ENCODE measurements at places on chromosomes 6 and 20.

- peaks cover 18% of the 10 kb centered on the region for H3K27me3 ChIP-seq
- H3K27ac ChIP-seq = peak overlapping the region; percentile 58
- H3K4me1 ChIP-seq = peaks cover 63% of the 10 kb centered on the region
- H3K36me3 ChIP-seq = peaks cover 5% of the 10 kb centered on the region
Measured at GRCh38 chr20:17848249-17849048, 120.1 kb downstream of the SNX5 start.

DNA sequence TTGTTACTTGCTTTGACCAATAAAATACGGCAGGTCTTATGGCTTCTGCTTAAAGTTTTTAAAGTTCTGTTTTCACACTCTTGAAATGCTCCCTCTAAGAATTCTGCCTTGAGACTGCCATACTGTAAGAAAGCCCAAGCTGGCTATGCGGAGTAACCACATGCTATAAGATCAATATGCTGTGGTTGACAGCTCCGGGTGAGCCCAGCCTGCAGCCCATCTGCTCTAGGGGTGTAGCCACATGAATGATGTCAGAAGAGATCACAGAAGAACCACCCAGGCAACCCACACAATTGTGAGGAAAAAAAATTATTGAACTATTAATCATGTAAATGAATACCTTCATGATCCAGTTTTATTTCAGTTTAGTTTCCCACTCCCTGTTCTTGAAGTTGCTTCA, 26.1 kb upstream of the SH3BGRL2 start:
- no peaks in the 10 kb centered on the region for H3K4me1 ChIP-seq
- H3K4me3 ChIP-seq = no peak overlapping the region
- H3K27ac ChIP-seq = no peak overlapping the region

DNA sequence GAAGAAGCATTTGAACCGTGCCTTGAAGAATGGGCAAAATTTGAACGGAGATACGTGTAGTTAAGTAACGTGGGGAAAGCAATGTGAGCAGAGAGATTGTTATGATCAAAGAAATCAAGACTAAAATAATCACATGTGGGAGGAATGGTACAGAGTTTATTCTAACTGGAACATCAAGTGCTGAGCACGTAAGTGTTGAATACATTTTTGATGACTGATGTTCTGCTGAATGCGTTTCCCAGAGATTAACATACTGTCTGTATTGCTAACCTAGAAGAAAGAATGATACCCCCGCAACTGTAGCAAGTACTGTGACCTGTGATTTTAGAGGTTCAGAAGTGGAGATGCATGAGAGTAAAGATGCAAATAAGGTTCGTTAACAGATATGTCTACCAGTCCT, 146.9 kb upstream of the EPHA7 start:
- no peaks in the 10 kb centered on the region for H3K27me3 ChIP-seq
- no peaks in the 10 kb centered on the region for H3K36me3 ChIP-seq
- H3K4me1 ChIP-seq = no peaks in the 10 kb centered on the region
- H3K4me3 ChIP-seq = no peak overlapping the region
- DNase-seq = no peak
- no peak overlapping the region for H3K27ac ChIP-seq

DNA sequence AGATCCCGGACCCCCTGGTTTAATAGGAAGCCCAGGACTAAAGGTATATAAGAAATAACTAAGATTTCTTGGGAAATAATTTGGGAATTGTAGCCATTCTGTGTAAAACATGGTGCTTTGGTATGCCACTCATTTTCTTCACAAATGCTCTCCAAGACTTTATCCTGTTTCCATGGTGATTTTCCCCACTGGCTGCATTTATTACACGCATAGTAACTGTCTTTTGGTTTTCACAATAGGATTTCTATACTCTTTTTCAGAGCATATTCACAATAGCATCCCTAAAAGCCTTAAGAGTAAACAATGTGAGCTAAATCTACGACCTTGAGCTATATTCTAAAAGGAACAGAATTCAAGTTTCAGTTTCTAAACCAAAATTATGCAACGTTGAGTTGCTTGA, 160.8 kb downstream of the COL9A1 start:
- H3K27me3 ChIP-seq = peaks cover 3% of the 10 kb centered on the region
- DNase-seq = no peak
- no peak overlapping the region for H3K4me3 ChIP-seq
- no peak overlapping the region for H3K27ac ChIP-seq
- H3K4me1 ChIP-seq = no peaks in the 10 kb centered on the region

DNA sequence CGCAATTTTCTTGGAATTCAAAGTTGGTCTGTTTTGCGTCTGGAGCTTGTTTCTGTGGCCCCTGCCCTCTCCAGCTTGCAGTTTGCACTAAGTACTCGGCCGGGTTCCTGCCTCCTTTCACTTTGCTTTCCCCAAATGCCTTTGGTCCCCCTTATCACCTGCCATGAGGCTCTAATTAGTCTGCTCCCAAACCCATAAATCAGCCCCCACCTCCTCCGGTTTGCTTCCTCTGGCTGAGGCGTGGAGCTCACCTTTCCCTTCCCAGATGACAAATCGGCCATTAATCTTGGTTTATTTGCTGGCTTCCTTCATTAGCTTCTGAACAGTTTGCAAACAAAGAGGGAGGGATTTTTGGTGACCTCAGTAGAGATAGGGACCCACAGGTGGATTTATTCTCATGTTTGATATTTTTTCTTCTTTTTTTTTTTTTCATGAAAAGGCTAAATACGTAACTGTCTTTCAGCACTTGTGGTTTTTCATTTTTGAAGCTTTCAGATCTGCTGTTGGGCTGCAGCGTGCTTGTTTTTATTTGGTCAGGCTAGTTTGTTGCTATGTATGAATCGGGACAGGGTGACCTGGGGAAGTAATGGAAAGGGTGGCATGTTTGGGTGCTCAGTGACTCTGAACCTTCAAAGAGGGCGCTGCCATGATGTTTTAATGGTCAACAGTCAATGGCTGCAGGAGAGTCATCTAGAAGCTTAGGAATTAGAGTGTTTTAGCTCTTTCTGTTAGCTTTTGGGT, 121.7 kb upstream of the JAG1 start:
- H3K4me1 ChIP-seq = no peaks in the 10 kb centered on the region
- H3K4me3 ChIP-seq = no peak overlapping the region
- H3K27me3 ChIP-seq = no peaks in the 10 kb centered on the region
- H3K27ac ChIP-seq = no peak overlapping the region
- no peaks in the 10 kb centered on the region for H3K36me3 ChIP-seq

GRCh38 chr6:15297895-15298590, 52.2 kb downstream of the JARID2 start:
- H3K4me3 ChIP-seq = no peak overlapping the region
- H3K27me3 ChIP-seq = no peaks in the 10 kb centered on the region
- no peak for DNase-seq
- peak overlapping the region; percentile 80 for H3K27ac ChIP-seq
- peaks cover 83% of the 10 kb centered on the region for H3K4me1 ChIP-seq

GRCh38 chr6:56399672-56400263, 152.4 kb upstream of the COL21A1 start:
- no peak for DNase-seq
- no peaks in the 10 kb centered on the region for H3K27me3 ChIP-seq
- no peak overlapping the region for H3K27ac ChIP-seq
- no peak overlapping the region for H3K4me3 ChIP-seq
- H3K4me1 ChIP-seq = no peaks in the 10 kb centered on the region

- H3K36me3 ChIP-seq = no peaks in the 10 kb centered on the region
- peaks cover 9% of the 10 kb centered on the region for H3K4me1 ChIP-seq
- peak overlapping the region; percentile 54 for H3K27ac ChIP-seq
- DNase-seq = peak; percentile 25
- H3K4me3 ChIP-seq = no peak overlapping the region
Measured at GRCh38 chr6:35089935-35090505, 51.1 kb downstream of the TCP11 start.

- no peak overlapping the region for H3K27ac ChIP-seq
- DNase-seq = no peak
- no peaks in the 10 kb centered on the region for H3K4me1 ChIP-seq
Measured at GRCh38 chr20:52622081-52622480, 350.1 kb upstream of the TSHZ2 start.

DNA sequence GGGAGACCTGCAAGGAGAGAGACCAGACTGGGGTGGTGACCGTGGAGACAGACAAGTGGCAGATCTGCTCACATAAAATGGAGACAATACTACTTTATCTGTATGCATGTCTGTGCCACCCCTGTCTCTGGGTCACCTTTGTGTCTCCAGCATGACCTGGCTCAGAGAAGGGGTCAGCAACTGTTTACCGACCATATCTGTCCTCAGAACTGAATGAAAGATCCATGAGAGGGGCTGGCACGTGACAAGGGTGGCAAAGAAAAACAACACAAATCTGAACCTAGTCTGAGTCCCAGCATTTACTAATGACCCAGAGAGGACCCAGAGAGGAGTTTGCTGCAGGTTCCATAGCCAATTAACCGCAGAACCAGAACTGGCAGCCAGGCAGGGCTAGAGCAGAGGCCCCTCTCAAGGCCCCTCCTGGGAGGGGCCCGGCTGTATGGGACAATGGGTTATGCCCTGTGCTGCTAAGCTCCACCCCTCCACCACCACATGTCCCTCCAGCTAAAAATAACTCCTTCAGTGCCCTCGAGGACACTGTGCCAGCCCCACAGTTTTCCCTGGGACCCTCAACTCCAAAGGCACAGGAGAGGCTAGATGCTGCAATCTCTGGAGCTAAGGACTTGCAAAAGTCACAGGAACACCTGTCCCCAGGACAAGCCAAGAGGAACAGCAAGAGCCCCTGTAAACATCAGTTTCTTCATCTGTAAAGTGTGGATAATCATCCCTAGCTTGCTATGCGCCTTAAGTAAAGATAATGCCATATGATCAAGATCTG, 2.2 kb downstream of the AHCY start:
- H3K36me3 ChIP-seq = peaks cover 4% of the 10 kb centered on the region
- no peak for DNase-seq
- H3K4me1 ChIP-seq = peaks cover 24% of the 10 kb centered on the region

DNA sequence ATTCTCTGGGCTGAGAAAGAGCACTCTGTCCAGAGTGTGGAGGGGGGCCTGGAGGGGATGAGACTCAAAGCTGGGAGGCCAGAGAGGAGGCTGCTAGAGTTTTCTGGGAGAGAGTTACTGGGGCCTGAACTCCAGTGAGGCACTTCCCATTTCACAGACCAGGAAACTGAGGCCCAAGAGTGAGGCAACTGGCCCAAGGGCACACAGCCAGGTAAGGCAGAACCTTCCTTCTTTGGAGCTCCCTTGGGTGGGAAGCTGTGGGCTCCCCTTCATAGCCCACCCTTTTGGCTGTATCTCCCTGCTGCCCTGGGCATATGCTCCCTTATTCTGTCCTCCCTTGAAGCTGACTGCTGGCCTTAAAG, 34.4 kb downstream of the ANGPT4 start:
- DNase-seq = no peak
- peaks cover 12% of the 10 kb centered on the region for H3K27me3 ChIP-seq
- peaks cover 27% of the 10 kb centered on the region for H3K4me1 ChIP-seq
- H3K36me3 ChIP-seq = no peaks in the 10 kb centered on the region
- peak overlapping the region; percentile 78 for H3K27ac ChIP-seq
- H3K4me3 ChIP-seq = peak overlapping the region; percentile 52

DNA sequence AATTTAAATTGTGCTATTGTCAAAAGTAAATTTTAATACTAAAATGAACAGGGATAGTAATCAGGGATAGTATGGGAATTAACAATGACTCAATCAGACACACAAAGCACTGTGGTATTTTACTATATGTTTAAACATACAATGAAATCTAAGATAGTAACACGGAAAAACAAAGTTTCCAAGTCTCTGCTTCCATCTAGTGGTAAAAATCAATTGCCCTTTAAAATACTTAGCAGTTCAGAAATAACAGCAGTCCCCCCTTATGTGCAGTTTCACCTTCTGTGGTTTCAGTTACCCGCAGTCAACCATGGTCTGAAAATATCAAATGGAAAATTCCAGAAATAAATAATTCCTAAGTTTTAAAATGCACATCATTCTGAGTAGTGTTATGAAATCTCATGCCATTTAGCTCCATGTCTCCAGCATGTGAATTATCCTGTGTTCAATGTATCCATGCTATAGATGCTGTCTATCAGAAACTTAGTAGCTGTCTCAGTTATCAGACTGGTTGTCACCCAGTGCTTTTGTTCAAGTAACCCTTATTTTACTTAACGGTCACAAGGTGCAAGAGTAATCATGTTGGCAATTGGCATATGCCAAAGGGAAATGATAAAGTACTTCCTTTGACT, 58.5 kb downstream of the AHI1 start:
- peaks cover 11% of the 10 kb centered on the region for H3K36me3 ChIP-seq
- peaks cover 21% of the 10 kb centered on the region for H3K4me1 ChIP-seq
- no peak overlapping the region for H3K27ac ChIP-seq
- no peaks in the 10 kb centered on the region for H3K27me3 ChIP-seq
- H3K4me3 ChIP-seq = no peak overlapping the region

- no peaks in the 10 kb centered on the region for H3K4me1 ChIP-seq
- H3K27me3 ChIP-seq = no peaks in the 10 kb centered on the region
- H3K27ac ChIP-seq = no peak overlapping the region
Measured at GRCh38 chr20:34768096-34768495, 57.4 kb downstream of the NCOA6 start.

- H3K4me1 ChIP-seq = no peaks in the 10 kb centered on the region
- H3K36me3 ChIP-seq = no peaks in the 10 kb centered on the region
- H3K4me3 ChIP-seq = no peak overlapping the region
- DNase-seq = no peak
- H3K27ac ChIP-seq = no peak overlapping the region
- H3K27me3 ChIP-seq = peaks cover 29% of the 10 kb centered on the region
Measured at GRCh38 chr6:69623357-69623756, 173.5 kb downstream of the LMBRD1 start.

DNA sequence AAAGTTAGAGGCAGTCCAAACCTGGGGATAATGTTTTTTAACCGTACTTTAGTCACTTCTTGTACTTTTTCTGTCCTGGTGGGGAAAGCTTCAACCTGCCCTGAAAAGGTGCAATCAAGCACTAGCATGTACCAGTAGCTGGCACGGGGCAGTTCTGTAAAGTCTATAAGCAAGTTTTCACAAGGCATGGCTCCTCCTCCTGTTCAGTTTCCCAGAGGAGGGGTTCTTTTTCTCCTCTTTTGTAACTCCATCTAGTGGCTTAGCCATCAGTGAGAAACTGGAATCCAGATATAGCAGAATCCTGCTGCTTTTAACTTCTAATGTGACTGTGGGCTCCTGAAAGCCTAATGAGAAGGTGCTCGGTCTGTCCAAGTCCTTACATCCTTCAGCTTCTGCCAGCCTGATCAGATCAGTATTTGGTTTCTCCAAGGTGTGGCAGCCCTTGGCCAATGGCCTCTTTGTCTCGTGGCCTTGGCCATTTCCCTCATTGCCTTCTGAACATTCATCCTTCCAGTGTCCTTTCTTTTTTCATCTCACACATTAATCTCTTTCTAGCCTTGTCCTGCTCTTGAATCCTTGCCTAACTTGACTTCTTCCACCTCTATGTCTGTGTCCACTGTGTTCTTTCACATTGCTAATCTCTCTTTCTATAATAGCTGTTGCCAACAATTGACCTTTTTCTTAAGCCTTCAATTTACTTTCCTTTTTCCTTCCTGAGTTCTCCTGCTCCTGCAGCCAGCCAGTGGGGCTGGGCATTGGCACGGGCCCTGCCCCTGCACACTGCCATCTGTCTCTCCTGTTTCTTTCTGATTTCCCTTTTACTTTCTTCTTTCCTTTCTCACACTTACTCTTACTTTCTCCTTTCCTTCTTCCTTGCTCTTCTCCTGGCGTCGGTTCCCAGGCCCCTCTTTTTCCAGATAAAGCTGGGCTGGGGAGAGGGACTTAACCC, 222.0 kb upstream of the SYNCRIP start:
- no peak overlapping the region for H3K27ac ChIP-seq
- no peak for DNase-seq
- no peaks in the 10 kb centered on the region for H3K27me3 ChIP-seq
- H3K4me1 ChIP-seq = no peaks in the 10 kb centered on the region
- H3K36me3 ChIP-seq = no peaks in the 10 kb centered on the region
- no peak overlapping the region for H3K4me3 ChIP-seq

Measured in activated CD8-positive, alpha-beta T cell treated with anti-CD3 and anti-CD28 coated beads, Interleukin-2, amount 10 ng/mL, durations not matched to agents 7 days and 5 days (primary cell).